ENCODE measurements at places on chromosomes 2 and 18.

- DNase-seq, result no peak
These were observed 68.3 kb downstream of the CRACDL start for GRCh38 chr2:98867539-98868309.

GRCh38 chr2:18829251-18829902 is 240.0 kb upstream of the NT5C1B start:
- DNase-seq, result no peak

GRCh38 chr2:75920859-75921551 is 210.3 kb upstream of the GCFC2 start:
- DNase-seq, result no peak

DNA sequence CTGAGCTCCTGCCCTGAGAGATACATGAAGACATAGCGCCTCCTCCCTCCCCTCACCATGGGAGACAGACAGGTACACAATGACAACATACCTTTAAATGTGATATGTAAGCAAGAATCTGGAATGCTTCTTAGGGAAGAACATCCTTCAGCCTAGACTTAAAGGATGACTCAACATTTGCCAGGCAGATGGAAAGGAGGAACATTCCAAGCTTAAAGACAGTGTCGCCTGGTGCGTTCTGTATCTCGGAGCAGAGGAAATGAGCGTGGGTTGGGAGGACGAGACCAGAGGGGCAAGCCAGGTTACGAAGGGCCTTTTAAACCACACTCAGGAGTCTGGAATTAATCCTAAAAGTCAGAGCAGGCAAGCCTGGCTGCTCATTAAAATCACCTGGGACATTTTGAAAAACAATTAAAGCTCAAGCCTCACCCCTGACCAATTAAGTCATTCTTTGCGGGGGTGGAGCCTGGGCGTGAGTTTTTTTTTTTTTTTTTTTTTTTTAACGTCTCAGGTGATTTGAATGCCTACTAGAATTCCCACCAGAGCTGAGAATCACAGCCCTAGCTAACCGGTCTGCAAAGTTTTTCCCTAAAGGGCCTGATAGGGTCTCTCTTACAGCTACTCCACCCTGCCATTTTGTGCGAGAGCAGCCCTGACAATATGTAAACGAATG is 131.2 kb upstream of the SEC11C start:
- no peak for DNase-seq

DNA sequence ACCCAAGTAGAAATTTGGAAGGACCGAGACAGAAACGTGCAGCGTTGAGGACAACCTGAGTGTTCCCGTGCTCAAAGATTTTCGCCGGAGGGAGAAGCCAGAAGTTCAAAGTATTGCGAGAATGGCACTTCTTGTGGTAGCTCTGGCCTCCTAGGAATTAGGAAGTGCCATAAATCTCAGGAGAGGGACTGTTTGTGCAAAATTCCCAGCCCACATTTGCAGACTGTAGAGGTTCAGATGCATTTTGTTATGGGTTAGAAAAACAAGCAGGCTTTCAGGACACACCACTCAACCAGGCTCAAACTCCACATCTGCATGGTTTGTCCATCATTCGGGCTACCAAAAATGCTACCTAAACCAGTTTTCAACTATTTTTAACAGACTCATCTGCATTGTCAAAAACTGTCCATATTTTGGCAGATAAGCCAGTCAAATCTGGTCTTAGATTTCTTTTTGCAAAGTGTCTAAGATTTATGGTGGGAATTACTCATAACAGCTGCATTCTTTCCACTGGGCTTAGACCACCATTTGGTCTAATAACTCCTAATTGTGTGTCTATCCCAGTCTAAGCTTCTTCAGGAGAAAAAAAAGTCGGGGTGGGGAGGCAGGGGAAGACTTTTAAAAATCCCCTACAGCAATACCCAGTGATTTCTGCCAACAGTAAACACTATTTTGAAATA is 422.9 kb downstream of the ARHGAP15 start:
- DNase-seq, result no peak

GRCh38 chr2:108998911-108999310 is 9.9 kb upstream of the EDAR start:
- no peak for DNase-seq

DNA sequence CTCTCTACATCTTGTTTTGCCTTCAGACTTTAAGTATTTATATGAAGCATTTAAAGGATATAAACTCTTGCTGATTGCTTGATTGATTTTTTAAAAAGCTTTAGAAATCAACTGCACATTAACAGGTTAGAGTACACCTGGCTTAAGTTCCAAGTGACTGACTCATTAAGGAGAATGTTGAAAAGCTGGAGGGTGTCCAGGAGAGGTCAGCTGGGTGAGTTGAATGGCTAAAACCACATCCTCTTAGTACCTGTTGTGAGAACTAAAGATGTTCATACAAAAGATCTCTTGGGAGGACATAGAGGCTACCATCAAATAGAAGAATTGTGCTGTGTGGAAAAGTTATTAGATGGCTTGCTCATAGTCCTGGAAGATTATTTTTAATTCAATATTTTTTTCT is 206.8 kb downstream of the TXNL1 start:
- no peak for DNase-seq

DNA sequence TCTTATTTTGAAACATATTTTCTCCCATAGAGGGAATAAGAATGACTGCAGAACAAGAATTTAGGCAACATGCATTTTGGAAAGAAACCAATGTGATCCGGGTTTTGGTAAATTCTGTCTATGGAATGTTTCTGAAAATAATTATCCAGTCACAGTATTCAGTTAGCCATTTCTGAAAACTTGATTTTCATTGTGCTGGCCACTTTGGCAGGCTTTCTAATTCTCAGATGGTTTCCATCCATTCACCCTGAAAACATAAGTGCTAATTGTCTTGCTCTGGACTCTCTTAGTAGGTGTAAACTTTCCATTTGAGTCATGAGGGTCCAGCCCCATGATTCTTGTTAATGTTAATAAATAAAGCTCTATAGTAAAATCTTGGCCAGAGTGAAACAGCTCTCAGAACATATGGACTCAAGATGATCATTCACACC is 176.5 kb downstream of the RBM43 start:
- DNase-seq, result no peak

DNA sequence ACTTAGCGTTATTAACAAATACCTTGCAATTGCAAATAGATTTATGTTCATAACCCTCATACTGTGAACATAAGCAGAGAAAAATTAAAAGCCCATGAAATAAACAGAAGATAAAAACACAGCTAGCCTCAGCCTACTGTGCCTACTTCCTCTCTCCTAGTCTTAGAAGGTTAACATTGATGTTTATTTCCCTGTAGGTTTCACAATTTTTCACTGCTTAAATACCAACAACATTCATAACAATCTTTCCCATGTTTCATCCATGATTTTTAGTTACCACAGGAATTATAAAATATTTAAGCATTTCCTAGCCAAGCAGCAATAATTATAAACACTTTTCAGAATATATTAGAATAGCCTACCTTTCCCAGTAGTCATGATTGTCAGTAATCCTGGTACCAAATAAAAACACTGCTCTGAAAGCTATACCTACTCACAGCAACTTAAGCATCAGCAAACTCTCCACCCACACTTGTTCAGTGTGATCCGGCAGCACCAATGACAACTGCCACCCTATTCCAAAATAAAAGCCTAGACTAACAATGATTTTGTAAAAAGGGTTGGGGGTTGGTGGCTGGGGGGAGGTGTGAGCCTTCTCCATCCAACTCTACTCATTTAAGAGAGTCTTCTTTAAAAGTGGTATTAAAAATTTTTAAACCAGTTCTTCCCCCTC is 40.6 kb upstream of the RNU4ATAC start:
- no peak for DNase-seq

- DNase-seq, result no peak
These were observed 88.3 kb downstream of the COL5A2 start for GRCh38 chr2:189091253-189091652.

GRCh38 chr18:57640236-57640635 is 18.6 kb upstream of the NARS1 start:
- no peak for DNase-seq

DNA sequence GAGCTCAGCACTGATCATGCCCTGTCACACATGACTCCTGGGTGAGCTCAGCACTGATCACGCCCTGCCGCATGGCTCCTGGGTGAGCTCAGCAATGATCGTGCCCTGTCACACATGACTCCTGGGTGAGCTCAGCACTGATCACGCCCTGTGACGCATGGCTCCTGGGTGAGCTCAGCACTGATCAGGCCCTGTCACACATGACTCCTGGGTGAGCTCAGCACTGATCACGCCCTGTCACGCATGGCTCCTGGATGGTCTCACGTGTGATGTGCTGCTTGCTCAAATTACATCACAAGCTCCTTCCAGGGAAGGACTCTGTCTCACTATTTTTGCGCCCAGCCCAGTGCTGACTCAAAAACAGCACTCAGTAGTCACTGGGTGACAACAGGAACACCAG is 258.0 kb downstream of the HDAC4 start:
- DNase-seq, result no peak

DNA sequence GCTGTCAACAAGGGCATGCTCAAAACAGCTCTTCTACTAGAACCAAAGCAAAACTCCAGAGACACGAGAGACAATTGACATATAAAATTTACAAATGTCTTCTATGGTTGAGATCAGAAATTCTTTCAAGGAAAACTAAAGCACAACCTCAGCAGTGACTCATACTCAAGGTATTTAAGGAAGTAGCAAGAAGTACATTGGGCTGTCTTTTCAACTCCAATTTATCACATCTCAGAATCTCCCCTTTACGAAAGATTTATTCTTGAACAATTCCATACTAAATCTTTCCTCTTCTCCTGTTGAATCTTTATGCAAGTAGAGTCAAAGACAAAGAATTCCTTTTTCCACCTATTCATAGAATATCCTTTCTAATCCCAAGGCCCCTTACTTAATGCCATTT is 324.0 kb downstream of the IRS1 start:
- DNase-seq, result no peak
